ENCODE measurements at places on chromosomes 16 and 17. TPM values are rescaled to one million over a fixed set of nuclear protein-coding genes. Genes with fewer than 3 reads are reported as not detected.

Gene RAP1GAP2
- 8.3 TPM for total RNA-seq

Gene KRTAP4-4
- not detected for total RNA-seq

Gene SLC2A4
- 1.8 TPM for total RNA-seq

Gene KRT9
- not detected for total RNA-seq

Gene WFDC1
- total RNA-seq, result 3.0 TPM

Gene PIMREG
- 12.1 TPM for total RNA-seq

Gene PGAP6
- total RNA-seq, result 49.0 TPM

Gene BICDL2
- total RNA-seq, result 5.1 TPM

Gene SULT1A3
- total RNA-seq, result 27.6 TPM

Gene CCL8
- total RNA-seq, result not detected

DNA sequence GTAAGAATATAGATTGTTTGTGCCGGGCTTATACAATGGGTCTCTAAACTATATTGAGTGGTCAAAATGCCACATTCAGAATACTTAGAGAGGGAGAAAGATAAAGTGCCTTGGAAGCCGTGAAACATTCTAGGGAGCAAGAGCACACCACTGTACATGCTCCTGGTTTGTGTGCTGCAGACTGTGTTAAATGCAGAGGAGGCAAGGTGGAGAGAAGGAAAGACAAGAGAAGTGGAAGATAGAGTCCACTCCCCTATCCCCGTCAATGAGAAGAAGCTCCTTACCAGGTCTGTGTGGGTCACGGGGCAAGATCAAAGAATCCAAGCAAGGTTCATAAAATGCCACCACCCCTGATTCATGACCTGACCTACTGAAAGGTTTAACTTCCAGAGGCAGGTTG is 267.1 kb upstream of the TBX2 start:
- no peaks in the 10 kb centered on the region for H3K36me3 ChIP-seq
- peak overlapping the region; percentile 87 for H3K27ac ChIP-seq
- no peaks in the 10 kb centered on the region for H3K27me3 ChIP-seq
- DNase-seq, result no peak

- H3K27ac ChIP-seq, result no peak overlapping the region
- H3K4me3 ChIP-seq, result no peak overlapping the region
- DNase-seq, result no peak
- no peaks in the 10 kb centered on the region for H3K27me3 ChIP-seq
Measured at GRCh38 chr16:85311741-85312140, 199.5 kb upstream of the CIBAR2 start.

DNA sequence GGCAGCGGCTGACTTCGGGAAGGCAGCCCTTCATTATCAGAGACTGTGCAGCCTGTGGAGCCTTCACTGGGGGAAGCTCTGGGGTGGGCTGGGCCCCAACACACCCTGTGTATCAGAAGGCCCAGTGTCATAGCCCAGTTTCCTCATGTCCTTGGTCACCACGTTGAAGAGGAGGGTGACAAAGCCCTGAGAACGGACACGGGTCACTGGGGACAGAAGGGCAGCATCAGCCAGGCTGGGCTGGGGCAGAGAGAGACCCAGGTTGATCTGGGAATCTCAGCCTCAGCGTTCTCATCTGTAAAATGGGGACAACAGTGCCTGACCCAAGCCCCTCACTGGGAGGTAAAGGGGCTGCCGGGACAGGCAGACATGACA is 19.3 kb downstream of the B9D1 start:
- peaks cover 2% of the 10 kb centered on the region for H3K36me3 ChIP-seq
- no peaks in the 10 kb centered on the region for H3K27me3 ChIP-seq
- H3K27ac ChIP-seq, result no peak overlapping the region
- DNase-seq, result no peak
- H3K4me1 ChIP-seq, result peaks cover 25% of the 10 kb centered on the region

GRCh38 chr17:28896884-28897768 is at the start of gene FLOT2:
TSS of gene FLOT2 (minus strand) at chr17:28897733. CDS start at chr17:28897574, 159 bp downstream.
- peak; percentile 46 for DNase-seq
- H3K4me1 ChIP-seq, result peaks cover 25% of the 10 kb centered on the region
- peak within 1 kb of the TSS; percentile 92 for H3K27ac ChIP-seq
- no peaks in the 10 kb centered on the region for H3K27me3 ChIP-seq

GRCh38 chr17:63609816-63610573 is 9.3 kb downstream of the TACO1 start:
- H3K36me3 ChIP-seq, result peaks cover 24% of the 10 kb centered on the region
- H3K4me1 ChIP-seq, result no peaks in the 10 kb centered on the region
- H3K4me3 ChIP-seq, result no peak overlapping the region

DNA sequence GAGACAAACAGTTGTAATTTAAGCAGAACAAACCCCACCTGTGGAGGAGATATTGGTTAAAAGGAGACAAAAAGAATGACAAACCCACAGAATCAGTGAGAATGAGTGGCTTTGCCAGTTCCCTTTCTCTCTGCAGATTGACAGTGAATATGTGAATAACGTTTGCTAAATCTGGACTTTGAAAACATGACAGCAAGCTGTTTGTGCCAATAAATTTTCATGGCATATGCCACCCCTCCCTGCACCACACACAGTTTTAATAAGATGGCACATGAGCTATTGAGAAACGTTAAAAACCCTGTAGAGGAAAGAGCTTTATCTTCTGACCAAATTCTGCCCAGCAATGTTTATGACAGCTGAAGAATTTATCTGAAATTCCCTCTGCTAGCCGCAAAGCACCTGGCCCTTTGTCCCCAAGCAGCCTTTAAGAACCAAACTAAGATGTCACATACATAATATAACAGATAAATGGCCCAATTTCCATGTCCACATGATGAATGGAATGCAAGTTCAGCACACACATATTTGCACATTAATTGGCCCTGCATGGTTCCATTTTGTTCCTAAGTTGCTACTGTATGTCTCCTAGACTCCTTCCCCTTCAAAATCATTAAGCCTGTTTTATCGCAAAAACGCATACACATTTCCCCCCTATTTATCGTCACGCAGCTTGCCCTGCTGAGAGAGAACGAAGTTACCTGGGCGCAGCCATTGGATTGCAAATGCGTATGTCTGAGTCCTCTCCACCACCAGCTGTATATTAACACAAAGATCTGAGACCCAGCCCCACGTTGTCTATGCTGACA is 773.5 kb upstream of the EEF2KMT start:
- no peak overlapping the region for H3K4me3 ChIP-seq
- no peaks in the 10 kb centered on the region for H3K4me1 ChIP-seq
- no peak for DNase-seq
- peaks cover 21% of the 10 kb centered on the region for H3K27me3 ChIP-seq
- H3K36me3 ChIP-seq, result no peaks in the 10 kb centered on the region

- H3K27ac ChIP-seq, result no peak overlapping the region
- no peak for DNase-seq
- no peak overlapping the region for H3K4me3 ChIP-seq
- H3K36me3 ChIP-seq, result peaks cover 31% of the 10 kb centered on the region
Measured at GRCh38 chr17:9677411-9677810, 32.1 kb downstream of the USP43 start.

GRCh38 chr17:64784353-64785010 is 122.4 kb upstream of the SMURF2 start:
- H3K27me3 ChIP-seq, result peaks cover 26% of the 10 kb centered on the region
- no peak overlapping the region for H3K27ac ChIP-seq
- no peak overlapping the region for H3K4me3 ChIP-seq
- H3K4me1 ChIP-seq, result peaks cover 16% of the 10 kb centered on the region
- H3K36me3 ChIP-seq, result peaks cover 12% of the 10 kb centered on the region

GRCh38 chr16:838741-839140 is 38.2 kb upstream of the GNG13 start:
- no peaks in the 10 kb centered on the region for H3K4me1 ChIP-seq
- H3K4me3 ChIP-seq, result no peak overlapping the region
- no peak overlapping the region for H3K27ac ChIP-seq
- H3K27me3 ChIP-seq, result no peaks in the 10 kb centered on the region
- H3K36me3 ChIP-seq, result no peaks in the 10 kb centered on the region
- DNase-seq, result no peak

DNA sequence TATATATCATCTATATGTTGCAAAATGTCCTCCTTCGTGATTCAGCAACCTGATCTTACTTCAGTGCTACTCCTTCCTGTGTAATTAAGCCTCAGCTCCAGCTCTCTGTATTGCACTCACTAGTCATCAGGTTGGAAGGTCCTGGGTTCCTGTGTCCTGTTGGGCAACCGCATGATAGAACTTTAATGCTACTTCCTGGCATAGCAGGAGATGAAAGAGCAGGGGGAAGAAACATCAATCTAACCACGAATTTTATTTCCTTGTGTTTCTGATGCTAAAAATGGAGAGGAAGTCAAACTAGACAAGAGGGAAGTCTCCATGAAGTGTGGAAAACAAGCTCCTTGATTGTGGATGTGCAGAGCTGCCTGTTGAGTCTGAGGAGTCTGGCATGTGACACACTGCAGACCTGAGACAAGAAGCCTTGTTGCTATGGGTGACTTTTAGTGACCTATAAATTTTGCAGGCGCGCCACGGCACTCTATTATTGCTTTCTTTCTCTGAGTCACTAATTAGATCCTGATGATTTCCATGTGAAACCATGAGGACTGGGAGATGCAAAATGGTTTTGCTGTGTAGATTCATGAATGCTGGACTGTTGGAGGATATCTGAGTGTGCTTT is 25.6 kb downstream of the IGSF6 start:
- H3K27ac ChIP-seq, result peak overlapping the region; percentile 87
- H3K27me3 ChIP-seq, result no peaks in the 10 kb centered on the region
- peaks cover 57% of the 10 kb centered on the region for H3K36me3 ChIP-seq
- DNase-seq, result no peak

GRCh38 chr17:79006794-79007503 is 2.6 kb downstream of the CANT1 start:
- peak overlapping the region; percentile 34 for H3K4me3 ChIP-seq
- H3K27me3 ChIP-seq, result no peaks in the 10 kb centered on the region

- no peaks in the 10 kb centered on the region for H3K4me1 ChIP-seq
- H3K27ac ChIP-seq, result no peak overlapping the region
- no peak for DNase-seq
- no peaks in the 10 kb centered on the region for H3K27me3 ChIP-seq
Measured at GRCh38 chr16:62907562-62907961, 871.3 kb upstream of the CDH8 start.

DNA sequence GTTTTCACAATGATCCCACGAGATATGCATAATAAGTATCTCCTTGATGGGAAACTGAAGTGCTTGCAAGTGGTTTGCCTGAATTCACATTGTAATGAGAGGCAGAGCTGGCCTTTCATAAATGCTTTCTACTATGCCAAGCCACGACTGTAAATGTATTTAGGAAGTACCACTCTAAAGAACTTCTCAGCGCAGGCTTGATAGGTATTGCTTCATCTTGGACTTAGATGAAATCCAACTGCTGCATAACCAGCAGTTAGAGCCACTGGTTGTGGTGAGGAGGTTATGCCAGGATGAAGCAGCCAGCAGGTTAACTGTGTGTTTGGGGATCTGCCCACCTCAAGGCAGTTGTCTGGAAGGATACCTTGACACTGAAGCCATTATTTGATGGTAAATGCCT is 26.8 kb downstream of the MARCHF10 start:
- H3K27ac ChIP-seq, result no peak overlapping the region
- no peaks in the 10 kb centered on the region for H3K27me3 ChIP-seq
- peaks cover 7% of the 10 kb centered on the region for H3K36me3 ChIP-seq
- no peak for DNase-seq
- H3K4me3 ChIP-seq, result no peak overlapping the region

DNA sequence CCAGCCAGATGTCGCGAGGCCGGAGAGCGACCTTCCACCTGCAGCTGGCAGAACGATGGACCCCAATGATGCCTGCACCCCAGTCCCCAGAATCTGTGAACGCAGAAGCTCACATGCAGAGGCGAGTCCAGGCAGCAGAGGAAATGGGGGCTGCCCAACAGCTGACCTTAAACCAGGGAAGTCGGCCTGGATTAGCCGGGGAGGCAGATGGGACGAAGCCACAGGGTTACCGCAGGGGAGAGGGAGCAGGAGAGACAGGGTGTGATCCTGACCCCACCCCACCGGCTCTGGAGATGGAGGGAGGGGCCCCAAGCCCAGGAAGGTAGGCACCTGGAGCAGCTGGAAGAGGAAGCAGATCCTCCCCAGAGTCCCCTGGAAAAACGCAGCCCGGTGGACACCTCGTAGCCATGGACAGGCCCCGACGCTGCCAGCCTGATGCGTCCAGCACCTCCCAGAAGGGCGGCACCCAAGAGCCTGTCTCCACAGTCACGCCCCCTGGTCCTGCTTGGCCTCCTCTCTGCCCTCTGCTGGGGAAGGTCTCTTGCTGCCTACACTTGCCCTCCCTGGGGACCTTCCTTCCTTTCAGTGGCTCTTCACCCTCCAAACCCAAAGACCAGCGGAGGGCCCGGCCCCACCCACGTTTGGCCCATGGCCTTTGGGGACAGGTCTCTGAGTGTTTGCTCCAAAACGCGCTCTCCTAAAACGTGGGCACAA is 37.3 kb downstream of the PIEZO1 start:
- DNase-seq, result no peak
- no peak overlapping the region for H3K4me3 ChIP-seq
- H3K27ac ChIP-seq, result no peak overlapping the region
- no peaks in the 10 kb centered on the region for H3K4me1 ChIP-seq
- no peaks in the 10 kb centered on the region for H3K27me3 ChIP-seq

DNA sequence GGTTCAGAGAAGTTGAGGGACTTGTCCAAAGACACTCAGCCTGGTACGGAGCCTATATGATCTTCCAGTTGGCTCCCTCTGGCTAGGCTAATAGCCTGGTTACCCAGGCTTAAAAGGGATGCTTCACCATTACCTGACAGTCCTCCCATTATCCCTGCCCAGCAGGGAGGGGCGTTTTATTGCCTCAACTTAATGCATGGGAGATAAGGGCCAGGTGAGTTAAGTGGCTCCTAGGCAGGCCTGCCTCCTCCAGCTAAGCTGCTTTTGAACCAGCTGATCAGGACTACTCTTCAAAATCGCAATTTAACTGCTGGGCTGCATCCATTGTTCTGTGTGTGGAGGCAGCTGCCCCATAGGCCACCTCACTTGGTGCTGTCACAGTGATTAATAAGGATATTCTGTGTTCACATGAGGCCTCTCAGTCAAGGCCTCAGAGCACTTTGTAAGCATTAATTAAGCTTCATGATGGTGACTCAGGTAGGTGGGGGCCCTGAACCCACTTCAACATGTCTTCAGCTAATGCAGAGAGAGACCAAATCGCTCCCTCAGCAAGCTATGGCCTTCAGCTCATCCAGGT is 27.9 kb downstream of the SMPD3 start:
- H3K27ac ChIP-seq, result no peak overlapping the region
- DNase-seq, result no peak
- H3K4me1 ChIP-seq, result peaks cover 3% of the 10 kb centered on the region
- H3K36me3 ChIP-seq, result no peaks in the 10 kb centered on the region

- DNase-seq, result peak; percentile 65
- H3K27me3 ChIP-seq, result no peaks in the 10 kb centered on the region
- peaks cover 16% of the 10 kb centered on the region for H3K36me3 ChIP-seq
- H3K27ac ChIP-seq, result peak overlapping the region; percentile 97
Measured at GRCh38 chr17:42312285-42313130, 24.2 kb downstream of the STAT5A start.
